ENCODE measurements at places on chromosomes 4 and X. TPM values are rescaled to one million over a fixed set of nuclear protein-coding genes. Genes with fewer than 3 reads are reported as not detected.

The TBX22 gene
- total RNA-seq, result not detected

The DKK2 gene
- total RNA-seq, result not detected

The CT47B1 gene
- not detected for total RNA-seq

The DRP2 gene
- total RNA-seq, result 0.38 TPM

The HSFX1 gene
- total RNA-seq, result 0.61 TPM

The ARR3 gene
- total RNA-seq, result not detected

The LAMP2 gene
- total RNA-seq, result 22.9 TPM

- H3K36me3 ChIP-seq, result no peaks in the 10 kb centered on the region
- H3K4me1 ChIP-seq, result no peaks in the 10 kb centered on the region
- H3K4me3 ChIP-seq, result no peak overlapping the region
- no peak for DNase-seq
- H3K27ac ChIP-seq, result no peak overlapping the region
Observed at GRCh38 chr4:114926583-114926982, 186.8 kb downstream of the NDST4 start.

- H3K4me1 ChIP-seq, result no peaks in the 10 kb centered on the region
- no peaks in the 10 kb centered on the region for H3K27me3 ChIP-seq
- H3K27ac ChIP-seq, result no peak overlapping the region
- H3K4me3 ChIP-seq, result no peak overlapping the region
- H3K36me3 ChIP-seq, result no peaks in the 10 kb centered on the region
- no peak for DNase-seq
Observed at GRCh38 chr4:56860781-56861180, 39.3 kb upstream of the SPINK2 start.

DNA sequence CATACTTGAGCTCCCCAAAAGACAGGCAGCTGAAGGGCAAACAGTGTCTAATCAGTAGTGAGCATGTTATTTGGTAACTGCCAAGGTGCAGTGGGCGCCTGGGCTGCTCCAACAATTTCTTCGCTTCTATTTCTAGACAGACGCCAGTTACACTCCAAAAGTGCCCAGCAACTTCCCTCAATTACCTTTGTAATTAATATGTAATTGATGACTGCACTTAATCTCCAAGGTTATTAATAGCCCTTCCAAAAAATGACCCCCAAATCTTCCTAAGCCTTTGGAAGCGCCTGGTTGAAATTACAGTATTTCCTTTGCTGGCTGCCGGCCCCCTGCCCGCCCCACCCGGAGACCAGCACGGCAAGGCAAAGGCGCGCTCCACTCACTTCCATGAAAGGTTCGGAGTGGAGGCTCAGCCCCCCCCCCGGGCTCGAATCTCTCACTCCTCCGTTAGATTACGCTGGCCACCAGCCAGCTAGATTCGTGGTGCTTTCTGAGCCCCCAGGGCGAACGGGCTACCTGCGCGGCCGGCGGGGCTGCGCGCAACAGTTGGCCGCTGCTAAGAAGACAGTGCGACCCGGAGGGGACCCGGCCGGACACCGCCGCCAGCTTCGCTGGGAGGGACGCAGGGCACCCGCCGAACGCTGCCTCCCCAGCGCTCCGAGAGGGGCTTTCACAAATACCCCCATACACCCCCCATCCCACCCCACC, 1.9 kb downstream of the GPC4 start:
- H3K4me3 ChIP-seq, result no peak overlapping the region
- H3K27me3 ChIP-seq, result peaks cover 47% of the 10 kb centered on the region
- no peak for DNase-seq
- peaks cover 8% of the 10 kb centered on the region for H3K4me1 ChIP-seq
- H3K27ac ChIP-seq, result no peak overlapping the region

GRCh38 chr4:74056114-74056857, 17.8 kb upstream of the CXCL3 start:
- no peak for DNase-seq
- peaks cover 7% of the 10 kb centered on the region for H3K27me3 ChIP-seq
- no peak overlapping the region for H3K4me3 ChIP-seq

GRCh38 chr4:44772340-44772739, 46.0 kb upstream of the GNPDA2 start:
- no peak overlapping the region for H3K4me3 ChIP-seq
- H3K36me3 ChIP-seq, result no peaks in the 10 kb centered on the region
- no peak overlapping the region for H3K27ac ChIP-seq
- H3K27me3 ChIP-seq, result peaks cover 8% of the 10 kb centered on the region

DNA sequence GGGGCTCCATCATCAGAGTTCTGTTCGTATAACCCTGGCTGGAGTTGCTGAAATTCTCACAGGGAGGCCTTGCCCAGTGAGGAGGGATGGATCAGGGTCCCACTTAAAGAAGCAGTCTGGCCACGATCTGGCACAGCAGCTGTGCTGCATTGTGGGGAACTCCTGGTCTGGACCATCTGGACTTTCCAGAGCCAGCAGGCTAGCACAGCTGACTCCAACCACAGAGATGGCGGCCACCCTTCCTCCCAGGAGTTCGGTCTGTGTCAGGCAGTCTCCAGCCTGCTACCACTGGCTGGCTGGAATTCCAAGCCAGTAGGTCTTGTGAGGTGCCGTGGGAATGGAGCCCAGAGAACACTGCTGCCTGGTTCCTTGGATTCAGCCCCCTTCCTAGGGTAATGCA, 62.0 kb downstream of the SLAIN2 start:
- no peak overlapping the region for H3K27ac ChIP-seq
- peaks cover 40% of the 10 kb centered on the region for H3K4me1 ChIP-seq
- no peak for DNase-seq
- peaks cover 23% of the 10 kb centered on the region for H3K36me3 ChIP-seq

GRCh38 chr4:38724475-38724808, 58.3 kb downstream of the TLR10 start:
- no peak overlapping the region for H3K27ac ChIP-seq
- H3K36me3 ChIP-seq, result no peaks in the 10 kb centered on the region
- H3K4me1 ChIP-seq, result peaks cover 4% of the 10 kb centered on the region

All from activated CD8-positive, alpha-beta T cell treated with anti-CD3 and anti-CD28 coated beads for 36 hours (primary cell).